Activated CD4-positive, alpha-beta memory T cell treated with anti-CD3 and anti-CD28 coated beads, Interleukin-2, amount 10 ng/mL, durations not matched to agents 7 days and 5 days (primary cell): ENCODE measurements at places on chromosomes 12 and 14. TPM values are rescaled to one million over a fixed set of nuclear protein-coding genes. Genes with fewer than 3 reads are reported as not detected.

- no peak overlapping the region for H3K27ac ChIP-seq
- no peak for DNase-seq
- H3K4me1 ChIP-seq: peaks cover 9% of the 10 kb centered on the region
Observed at GRCh38 chr14:36667679-36668078, 6.0 kb downstream of the PAX9 start.

GRCh38 chr12:49519574-49519936 is 19.3 kb upstream of the KCNH3 start:
- no peak overlapping the region for H3K4me3 ChIP-seq
- H3K27ac ChIP-seq: no peak overlapping the region
- peaks cover 1% of the 10 kb centered on the region for H3K4me1 ChIP-seq
- H3K36me3 ChIP-seq: no peaks in the 10 kb centered on the region
- no peak for DNase-seq

GRCh38 chr12:89373763-89374572 is 21.7 kb upstream of the DUSP6 start:
- H3K4me3 ChIP-seq: no peak overlapping the region
- H3K27me3 ChIP-seq: no peaks in the 10 kb centered on the region
- no peak for DNase-seq
- peaks cover 20% of the 10 kb centered on the region for H3K36me3 ChIP-seq
- H3K4me1 ChIP-seq: peaks cover 54% of the 10 kb centered on the region

GRCh38 chr12:53159195-53159839 is 21.2 kb upstream of the ZNF740 start:
- no peak overlapping the region for H3K4me3 ChIP-seq
- H3K27ac ChIP-seq: peak overlapping the region; percentile 21
- peaks cover 12% of the 10 kb centered on the region for H3K4me1 ChIP-seq
- no peaks in the 10 kb centered on the region for H3K27me3 ChIP-seq
- no peaks in the 10 kb centered on the region for H3K36me3 ChIP-seq

The TSPAN19 gene
- not detected for total RNA-seq

The MSI1 gene
- total RNA-seq: not detected

The HCAR2 gene
- not detected for total RNA-seq
